ENCODE measurements at places on chromosomes 3 and 15.

- DNase-seq, result no peak
These were observed 556.9 kb upstream of the CFAP20DC start for GRCh38 chr3:59606638-59607266.

DNA sequence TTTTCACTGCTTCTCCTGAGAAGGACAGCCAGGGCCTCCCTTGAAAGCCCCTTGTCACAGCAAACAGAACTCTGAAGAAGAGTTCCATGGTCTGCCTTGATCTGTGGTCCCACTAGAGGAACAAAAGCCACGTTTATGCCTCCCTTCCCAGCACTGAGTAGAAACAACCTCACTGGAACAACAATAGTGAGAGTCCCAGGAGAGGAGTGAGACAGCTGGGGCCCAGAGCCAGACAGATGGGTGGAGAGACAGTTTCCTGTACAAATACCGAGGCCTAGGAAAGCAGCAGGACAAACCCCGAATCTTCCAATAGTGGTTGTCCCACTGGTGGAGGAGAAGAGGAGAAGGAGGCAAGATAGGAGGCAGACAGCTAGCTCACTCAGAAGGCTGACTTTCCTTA is 106.1 kb downstream of the WDR76 start:
- DNase-seq, result no peak

- DNase-seq, result no peak
These were observed 34.7 kb upstream of the GCSAM start for GRCh38 chr3:112167758-112168157.

DNA sequence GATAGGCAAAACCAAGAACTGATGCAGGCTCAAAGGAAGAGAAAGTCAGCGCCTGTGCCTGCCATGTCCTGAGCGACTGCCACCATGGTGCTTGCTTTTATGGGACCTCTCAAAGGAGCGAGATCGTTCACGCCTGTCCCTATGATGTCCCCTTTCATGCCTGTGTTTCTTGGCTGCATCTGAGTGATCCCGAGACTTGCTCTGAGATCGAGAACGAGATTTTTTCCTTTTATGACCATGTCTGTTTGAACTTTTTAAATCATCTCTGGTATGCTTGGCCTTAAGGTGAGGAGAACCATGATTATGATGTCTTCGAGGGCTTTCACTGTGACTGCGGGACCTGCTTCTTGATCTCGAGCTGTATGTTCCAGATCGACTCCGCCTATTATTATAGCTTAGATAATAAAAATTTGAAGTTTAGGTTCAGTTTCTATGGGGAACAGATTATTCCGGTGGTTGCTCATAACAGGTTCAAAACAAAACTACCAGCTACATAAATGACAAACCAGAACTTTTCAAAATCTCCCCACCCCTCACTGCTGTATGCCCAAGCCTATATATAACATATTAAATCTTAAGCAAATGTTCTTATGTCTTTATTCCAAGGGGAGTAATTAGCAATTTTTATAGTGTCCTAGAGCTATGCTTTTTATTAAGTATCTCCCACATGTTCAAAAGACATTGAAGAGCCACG is 11.6 kb downstream of the CCNL1 start:
- no peak for DNase-seq

DNA sequence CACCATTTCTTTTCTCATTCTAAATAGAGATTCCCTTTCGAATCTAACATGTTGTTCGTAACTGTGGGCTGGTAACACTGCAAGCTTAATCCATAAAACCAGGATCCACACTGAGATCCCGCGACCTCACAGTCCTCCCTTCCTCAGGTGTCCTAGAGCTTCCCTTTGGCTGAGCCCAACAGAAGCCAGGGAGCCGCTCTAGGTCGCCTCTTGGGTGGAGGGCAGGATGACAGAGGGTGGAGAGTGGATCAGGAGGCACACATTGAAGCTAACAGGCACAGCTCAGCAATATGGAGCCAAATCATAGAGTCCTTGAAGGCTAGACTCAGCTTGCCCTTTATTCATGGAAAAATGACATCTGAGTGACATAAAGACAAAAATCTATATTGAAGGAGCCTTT is 44.7 kb upstream of the DLG1 start:
- DNase-seq, result no peak

DNA sequence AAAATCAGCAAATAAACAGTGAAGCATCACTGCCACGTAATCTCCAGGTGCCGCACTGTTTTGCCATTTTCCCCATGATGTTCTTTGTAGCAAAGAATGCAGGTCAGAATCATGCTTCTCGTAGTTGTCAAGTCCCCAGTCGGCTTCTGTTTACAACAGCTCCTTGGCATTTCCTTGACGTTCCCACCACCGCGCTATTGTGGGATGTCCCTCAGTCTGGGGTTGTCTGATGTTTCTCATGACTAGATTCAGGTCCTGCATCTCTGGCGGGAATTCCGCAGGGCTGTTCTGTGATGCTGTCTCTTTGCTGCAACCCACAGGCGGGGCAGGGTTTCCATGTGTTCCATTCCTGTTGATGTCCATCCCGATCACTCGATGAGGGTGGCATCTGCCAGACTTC is 117.9 kb upstream of the SMAD3 start:
- DNase-seq, result no peak

All from mesothelial cell of epicardium (in vitro differentiated cells).